ENCODE measurements at places on chromosomes 4 and X.

GRCh38 chr4:186557486-186557885 is 2.1 kb upstream of the MTNR1A start:
- DNase-seq: no peak

DNA sequence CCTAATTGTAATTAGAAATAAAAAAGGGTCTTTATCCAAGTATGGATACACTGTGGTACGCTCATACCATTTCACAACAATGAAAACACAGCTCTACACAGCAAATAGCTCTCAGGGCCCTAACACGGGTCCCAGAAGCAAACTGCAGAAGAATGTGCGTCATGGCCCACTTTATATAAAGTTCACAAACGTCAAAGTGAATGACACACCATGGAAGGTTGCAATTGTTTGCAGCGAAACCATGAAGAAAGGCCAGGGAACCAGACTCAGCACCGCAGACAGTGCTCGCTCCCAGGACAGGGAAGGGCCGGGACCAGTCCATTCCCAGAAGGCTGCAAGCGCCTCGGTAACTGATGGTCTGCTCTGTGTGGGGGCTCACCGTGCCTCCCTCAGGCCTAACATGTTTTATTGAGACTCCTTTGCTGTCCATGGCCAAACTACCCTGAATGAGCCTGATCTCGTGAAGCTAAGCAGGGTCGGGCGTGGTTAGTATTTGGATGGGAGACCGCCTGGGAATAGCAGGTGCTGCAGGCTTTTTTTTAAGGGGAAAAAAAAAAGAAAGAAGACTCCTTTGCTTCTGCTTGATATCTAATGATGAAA is 47.8 kb downstream of the ACOX3 start:
- DNase-seq: no peak

DNA sequence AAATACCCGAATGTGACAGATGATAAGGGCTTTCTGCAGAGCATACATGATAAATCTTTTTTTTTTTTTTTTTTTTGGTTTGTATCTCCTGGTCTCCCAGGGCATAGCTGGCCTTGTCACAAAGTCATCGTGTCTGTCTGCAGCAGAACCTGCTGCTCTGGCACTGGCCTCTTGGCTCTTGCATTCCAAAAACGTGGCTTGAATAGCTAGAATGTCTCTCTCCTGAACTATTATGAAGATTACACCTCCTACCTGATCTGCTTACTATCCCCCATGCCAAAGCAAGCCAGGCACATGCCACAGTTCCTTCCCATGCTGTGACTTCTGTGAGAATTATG is 50.4 kb upstream of the SCRG1 start:
- DNase-seq: no peak

DNA sequence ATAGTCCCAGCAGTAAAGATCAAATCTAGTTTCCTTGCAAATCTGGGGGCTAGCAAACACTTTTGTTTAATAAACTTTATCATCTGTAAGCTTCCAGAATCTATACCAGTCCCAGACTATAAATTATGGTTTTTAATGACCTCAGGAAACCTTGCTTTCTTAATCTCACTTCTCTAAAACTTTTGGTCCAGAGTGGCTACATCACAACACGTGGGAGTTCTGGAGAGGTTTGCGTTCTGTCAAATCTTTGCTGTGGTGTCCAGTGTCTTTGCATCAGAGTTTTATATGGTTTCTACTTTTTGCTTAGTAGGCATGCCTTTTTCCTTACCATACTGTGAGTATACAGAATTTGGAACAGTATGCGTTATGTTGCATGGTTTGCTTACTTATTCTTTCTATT is 193.9 kb downstream of the ANK2 start:
- DNase-seq: no peak

DNA sequence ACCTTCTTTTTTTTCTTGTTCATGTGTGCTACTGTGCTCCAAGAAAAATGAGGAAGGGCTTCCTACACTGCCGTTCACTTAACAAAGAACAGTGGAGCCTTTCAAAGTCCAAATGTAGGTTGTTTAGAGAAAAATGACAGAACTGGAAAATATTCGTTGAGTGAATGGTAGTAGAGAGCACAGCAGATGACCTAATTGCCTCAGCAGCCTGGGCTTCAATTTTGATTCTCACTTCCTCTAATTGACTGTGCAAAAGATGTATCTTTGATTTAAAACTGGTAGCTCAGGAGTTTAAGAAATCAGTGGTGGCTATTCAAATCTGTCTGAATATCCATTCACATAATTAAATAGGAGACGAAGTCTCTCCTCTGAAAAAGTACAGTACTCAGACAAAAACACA is 5.2 kb downstream of the NLGN4X start:
- DNase-seq: no peak

GRCh38 chrX:153853180-153853901 is 23.0 kb upstream of the PDZD4 start:
- DNase-seq: no peak
